ENCODE measurements at places on chromosomes 4 and X.

DNA sequence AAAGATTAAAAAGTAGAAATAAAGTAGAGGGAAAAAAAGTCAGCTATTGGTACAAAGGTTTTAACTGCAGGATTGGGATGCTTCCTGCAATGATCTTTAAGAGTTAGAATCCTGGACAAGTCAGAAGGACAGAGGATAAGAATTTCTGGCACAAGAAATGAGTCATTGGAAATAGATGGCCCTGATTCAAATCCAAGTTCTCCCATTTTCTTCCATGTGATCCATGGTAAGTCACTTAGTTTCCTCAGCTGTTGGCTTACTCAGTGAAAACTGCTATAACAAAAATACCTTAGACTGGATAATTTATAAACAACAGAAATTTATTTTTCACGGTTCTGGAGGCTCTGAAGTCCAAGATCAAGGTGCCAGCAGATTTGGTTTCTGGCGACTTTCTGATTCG is 13.3 kb upstream of the TBC1D19 start:
- DNase-seq, result no peak

- DNase-seq, result no peak
These were observed 196.9 kb downstream of the NWD2 start for GRCh38 chr4:37441231-37442061.

- DNase-seq, result no peak
These were observed 20.4 kb upstream of the UBA1 start for GRCh38 chrX:47172971-47173792.

- no peak for DNase-seq
These were observed 138.3 kb upstream of the PDHA2 start for GRCh38 chr4:95701500-95702170.

- DNase-seq, result no peak
These were observed 150.4 kb upstream of the PCDH10 start for GRCh38 chr4:132998585-132999230.

- DNase-seq, result no peak
These were observed 20.4 kb downstream of the KIAA1210 start for GRCh38 chrX:119107206-119107605.

GRCh38 chrX:153055871-153056749 is at the start of gene PNMA3:
Gene PNMA3, plus strand, starts transcription at chrX:153056470. Its CDS starts 586 bp downstream, at chrX:153057056.
- DNase-seq, result no peak

DNA sequence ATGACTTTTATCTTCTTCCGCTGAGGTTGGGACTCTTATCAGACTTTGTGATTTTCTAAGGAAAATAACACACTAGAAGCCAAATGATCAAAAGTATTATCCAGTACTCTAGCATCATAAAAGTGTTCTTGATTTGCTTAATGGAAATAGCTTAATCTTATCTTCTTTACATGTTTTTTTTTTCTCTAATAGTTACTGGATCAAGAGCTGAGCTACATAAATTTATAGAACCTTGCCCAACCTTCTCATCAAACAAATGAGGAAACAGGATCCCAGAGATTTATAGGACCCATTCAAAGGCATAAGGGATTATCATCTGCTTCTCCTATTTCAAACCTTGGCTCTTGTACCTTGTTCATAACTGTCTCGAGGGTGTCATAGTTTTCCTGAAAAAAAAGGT is 68.3 kb upstream of the WDR17 start:
- no peak for DNase-seq

DNA sequence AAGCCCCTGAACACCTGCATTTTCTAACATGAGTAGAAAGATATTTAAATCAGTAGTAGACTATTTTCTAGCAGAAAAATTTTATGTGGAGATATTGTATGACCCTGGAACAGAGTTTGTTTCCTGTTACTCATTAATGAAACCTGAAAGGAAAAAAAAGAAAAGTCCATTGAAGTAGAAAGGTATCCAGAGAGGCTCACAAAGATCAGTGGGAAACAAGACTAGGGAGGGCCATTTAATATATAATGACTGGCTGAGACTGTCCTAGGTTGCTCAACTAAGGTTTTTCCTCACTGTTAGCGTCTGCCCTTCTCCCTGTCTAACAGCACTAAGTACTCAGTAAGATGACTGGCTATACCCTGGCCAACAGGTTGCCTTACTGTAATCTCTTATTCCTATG is 788.6 kb downstream of the GLUD2 start:
- no peak for DNase-seq

- DNase-seq, result no peak
These were observed 66.6 kb downstream of the TBC1D9 start for GRCh38 chr4:140689623-140690022.

DNA sequence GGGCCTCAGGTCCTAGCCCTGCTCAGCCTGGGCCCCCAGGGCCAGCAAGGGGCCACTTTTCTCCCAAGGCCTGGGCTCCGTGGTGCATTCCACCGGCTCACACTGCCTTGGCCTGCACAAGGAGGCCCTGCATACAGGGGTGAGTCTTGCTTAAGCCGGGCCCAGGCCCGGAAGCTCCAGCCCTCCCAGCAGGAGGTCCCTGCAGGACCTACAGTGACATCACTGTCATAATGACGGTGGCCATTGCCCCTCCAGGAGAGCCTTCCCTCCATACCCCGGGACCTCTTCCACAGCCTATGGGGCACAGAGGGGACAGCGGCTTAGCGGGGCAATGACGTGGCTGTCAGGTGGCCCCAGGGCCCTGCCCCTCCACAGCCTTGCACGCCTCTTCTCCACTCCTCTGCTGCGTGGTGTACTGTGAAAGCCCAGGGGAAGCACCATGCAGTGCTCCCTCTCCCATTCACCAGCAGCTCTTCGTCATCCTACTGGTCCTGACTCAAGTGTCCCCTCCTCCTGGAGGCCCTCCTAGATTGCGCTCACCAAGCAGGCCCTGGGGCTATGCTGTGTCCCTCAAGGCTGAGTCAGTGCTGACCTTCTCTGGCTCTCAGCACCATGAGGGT is 32.3 kb upstream of the AFAP1 start:
- no peak for DNase-seq

GRCh38 chr4:187618701-187619281 is 376.8 kb upstream of the ZFP42 start:
- no peak for DNase-seq

- DNase-seq, result no peak
These were observed 13.3 kb upstream of the TEX13C start for GRCh38 chrX:125306335-125306866.

- DNase-seq, result no peak
These were observed 34.5 kb downstream of the SPINK2 start for GRCh38 chr4:56786955-56787354.

DNA sequence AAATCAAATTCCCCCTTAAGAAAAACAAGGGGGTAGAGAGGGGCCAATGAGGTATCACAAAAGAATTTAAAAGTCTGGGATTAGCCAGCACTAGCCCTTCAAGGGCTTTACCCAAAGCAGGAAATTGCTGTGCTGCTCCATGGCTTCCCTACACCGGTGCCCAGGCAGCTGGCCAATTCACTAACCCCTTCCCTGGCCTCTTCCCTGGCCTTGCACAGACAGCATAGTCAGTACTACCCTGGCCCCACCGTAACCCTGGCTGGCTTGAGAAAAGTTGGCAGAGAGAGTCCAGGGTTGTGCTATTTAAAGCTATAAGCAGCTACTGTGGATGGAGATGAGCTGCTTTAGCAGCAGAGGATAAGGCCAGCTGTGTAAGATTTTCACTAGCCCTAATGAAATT is 43.1 kb downstream of the ADAMTS3 start:
- DNase-seq, result no peak

GRCh38 chrX:35340465-35340864 is 397.9 kb downstream of the FAM47B start:
- no peak for DNase-seq

DNA sequence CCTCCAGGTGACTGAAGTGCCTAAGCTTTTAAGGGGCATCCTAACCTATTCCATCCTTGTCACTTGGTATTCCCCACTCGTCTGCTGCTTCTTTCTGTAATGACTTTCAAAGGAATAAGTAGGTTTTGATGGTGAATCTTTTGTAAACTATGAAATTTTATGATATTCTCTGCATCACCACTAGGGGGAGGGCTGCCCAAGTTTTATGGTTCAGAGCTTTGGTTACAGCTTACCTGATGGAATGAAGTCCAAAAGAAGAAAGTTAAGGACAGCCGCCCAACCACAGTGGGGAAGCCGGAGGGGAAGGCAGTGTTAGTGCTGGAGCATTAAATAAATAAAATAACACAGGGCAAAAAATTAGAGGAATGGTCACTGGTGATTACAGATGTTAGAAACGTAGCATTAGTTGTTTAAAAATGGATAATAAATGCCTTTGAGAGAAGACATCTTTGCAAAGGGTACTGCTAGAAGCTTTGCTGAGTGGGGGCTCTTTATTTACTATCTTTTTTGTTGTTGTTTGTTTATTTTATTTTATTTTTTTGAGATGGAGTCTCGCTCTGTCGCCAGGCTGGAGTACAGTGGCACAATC is 204.9 kb downstream of the GBA3 start:
- DNase-seq, result no peak

DNA sequence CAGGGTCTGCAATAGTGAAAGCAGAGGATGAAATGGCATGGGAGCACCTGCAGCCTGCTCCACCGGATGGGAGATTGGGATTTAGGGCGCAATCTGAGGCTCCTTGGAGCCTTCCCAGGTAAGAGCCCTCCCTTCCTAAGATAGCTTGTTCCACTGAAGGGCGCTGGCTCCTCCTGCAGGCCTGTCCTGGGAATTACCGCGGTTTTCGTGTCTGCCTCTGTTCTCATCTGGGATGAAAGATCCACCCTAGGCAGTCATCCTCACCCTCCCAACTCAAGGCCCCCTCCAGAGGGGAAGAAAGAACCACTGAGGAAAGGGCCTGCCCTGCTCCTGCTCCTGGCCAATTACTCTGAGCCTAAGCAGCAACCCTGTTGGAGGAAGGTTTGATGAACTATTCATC is 547.5 kb downstream of the SMARCA1 start:
- DNase-seq, result no peak

DNA sequence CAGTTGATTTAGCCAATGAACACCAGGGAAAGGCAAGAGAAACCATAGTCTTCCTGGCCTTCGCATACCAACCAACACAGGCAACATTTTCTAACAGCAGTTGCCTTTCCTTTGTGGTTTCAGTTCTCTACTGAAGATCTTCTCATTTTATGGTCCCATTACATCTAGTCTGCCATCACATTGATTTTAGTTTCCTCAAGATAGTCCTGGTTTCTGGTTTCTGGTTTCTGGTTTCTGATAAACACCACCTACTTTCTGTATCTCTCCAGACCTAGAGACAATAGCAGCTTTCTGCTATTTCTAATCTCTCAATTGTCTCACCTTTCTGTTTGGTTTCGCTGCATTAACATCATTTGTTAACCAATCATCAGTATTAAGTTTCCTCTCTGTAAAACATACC is 646.3 kb upstream of the SPANXN1 start:
- DNase-seq, result no peak

- DNase-seq, result no peak
These were observed 132.6 kb downstream of the IL15 start for GRCh38 chr4:141768954-141769353.

DNA sequence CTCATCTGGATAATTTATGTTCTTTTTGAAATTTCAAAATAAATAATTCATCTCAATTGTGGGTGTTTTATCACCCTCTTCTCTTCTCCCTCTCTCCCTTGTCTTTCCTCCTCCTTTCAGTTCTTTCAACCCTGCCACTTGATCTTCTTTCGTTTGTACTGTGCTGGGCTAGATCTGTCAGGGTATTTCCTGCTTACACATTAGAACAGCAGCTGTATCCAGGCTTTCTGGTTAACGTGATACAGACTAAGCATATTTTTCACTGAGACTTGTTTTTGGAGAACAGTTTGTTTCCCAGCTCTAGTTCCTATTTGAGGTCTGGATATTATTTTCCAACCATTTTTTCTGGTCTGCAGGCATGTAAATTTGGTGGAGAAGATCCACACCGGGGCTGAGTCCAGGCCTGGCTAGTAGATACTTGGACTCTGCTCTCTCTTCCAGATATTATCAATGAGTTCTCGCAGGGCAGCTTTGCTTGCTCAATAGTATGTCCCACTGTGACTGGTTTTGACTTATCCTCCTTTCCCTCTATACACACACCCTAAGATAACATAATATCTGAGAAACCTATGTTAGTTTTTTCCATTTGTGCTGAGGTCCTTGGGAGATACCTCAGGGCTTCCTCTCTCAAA is 1310.7 kb upstream of the TENM3 start:
- DNase-seq, result no peak

- no peak for DNase-seq
These were observed 1357.0 kb upstream of the AGA start for GRCh38 chr4:178799204-178799603.

- no peak for DNase-seq
These were observed 4.9 kb upstream of the ZNF81 start for GRCh38 chrX:47831788-47832187.

DNA sequence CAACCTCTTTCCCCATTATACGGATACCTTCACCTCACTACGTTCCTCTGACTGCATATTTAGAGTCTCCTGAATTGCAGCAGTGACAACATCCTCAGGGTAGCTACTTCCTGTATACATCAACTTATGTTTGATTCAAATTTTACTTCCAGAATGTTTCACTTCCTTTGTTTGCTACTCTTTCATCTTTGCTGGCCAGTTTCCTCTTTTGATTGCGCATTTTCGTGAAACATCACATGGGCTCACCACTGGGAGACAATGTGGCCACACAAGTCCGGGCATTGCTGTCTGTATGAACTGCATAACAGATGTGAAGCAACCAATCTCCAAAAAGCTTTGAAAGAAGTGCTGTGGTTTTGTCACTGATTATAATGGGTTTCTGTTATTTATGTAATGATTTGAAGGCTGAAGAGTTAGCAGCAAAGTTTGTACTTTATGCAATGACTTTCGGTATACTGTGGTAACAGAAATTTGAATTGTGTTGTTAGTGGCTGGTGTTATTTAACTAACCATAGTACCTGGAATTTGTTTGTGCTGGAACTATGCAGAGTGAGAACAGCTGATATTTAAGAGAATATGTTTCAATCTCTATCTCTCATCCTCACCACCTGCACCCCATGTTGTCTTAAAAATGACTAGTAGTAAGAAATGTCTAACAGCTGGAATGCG is 7.4 kb downstream of the SNCA start:
- no peak for DNase-seq

GRCh38 chr4:96543346-96543745 is 703.5 kb downstream of the PDHA2 start:
- DNase-seq, result no peak

DNA sequence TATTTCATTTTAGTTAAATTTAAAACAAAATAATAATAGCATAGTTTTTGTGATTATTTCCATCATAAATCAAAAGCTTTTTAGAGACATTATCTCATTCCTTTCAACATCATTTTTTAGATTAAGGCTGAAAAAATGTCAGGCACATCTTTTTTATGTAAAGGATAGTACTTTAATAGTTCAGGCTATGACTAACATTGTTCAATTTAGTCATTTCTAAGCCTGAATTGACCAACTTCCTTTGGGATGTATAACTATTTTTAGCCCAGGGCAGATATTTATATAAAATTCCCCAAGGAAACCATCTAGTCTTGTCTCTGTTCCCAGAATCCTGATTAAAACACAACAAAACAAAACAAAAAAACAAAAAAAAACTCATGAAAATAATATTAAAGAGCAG is 145.6 kb upstream of the PCDH18 start:
- no peak for DNase-seq

DNA sequence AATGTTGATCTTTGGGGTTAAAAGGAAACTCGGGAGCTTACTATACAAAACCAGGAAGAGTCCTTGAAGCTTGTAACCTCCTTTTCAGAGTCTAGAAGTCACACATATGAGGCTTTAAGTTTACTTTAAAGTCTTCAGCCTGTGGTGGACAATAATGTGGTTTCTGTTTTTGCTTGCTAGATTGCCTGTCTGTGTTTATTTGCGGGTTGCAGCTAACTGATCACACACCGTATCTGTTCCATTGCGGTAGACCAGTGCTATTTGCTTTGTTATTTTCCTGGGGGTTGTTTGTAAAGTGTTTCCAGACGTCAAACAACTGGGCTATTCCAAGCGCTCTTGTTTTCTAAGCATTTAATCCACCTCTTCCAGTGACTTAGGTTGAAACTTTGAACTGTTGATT is 143.0 kb upstream of the GYPA start:
- no peak for DNase-seq

Data from NCI-H1048 (cell line).